PC-3 (cell line): ENCODE measurements at places on chromosomes 5 and 9. TPM values are rescaled to one million over a fixed set of nuclear protein-coding genes. Genes with fewer than 3 reads are reported as not detected.

The UBTD2 gene
- total RNA-seq, result 22.6 and 23.8 TPM in 2 replicates

The TNIP1 gene
- 90.0 and 139 TPM in 2 replicates for total RNA-seq

The ENG gene
- 1.1 and 1.2 TPM in 2 replicates for total RNA-seq

GRCh38 chr5:59356813-59357380 lies 536.6 kb downstream of the PDE4D start:
- DNase-seq, result no peak

- DNase-seq, result no peak
These were observed 2.9 kb downstream of the NTNG2 start for GRCh38 chr9:132164604-132165362.

- DNase-seq, result no peak
These were observed 7.6 kb downstream of the DCANP1 start for GRCh38 chr5:135439231-135440205.
